Activated naive CD8-positive, alpha-beta T cell treated with anti-CD3 and anti-CD28 coated beads for 36 hours (primary cell): ENCODE measurements at places on chromosomes 6 and 20. TPM values are rescaled to one million over a fixed set of nuclear protein-coding genes. Genes with fewer than 3 reads are reported as not detected.

CCNC gene
- 77.3 TPM for total RNA-seq

IPCEF1 gene
- 16.9 TPM for total RNA-seq

OR12D3 gene
- not detected for total RNA-seq

DNA sequence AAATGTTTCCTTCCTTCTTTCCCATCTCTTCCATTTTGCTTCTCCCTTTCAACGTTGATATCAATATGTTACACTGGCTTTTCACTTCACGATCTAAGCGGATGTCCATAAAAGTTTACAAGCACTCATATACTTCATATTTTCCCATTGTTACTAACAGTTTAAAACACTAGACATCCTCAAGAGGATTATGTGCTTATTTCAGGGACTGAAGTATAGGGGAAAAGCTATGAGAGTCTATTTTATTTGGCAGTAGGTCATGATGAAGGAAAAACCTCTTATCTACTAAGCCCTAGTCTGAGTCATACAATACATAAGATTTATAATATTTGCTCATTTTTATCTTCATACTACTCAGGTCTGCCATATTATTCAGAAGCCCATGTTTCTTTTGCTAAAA lies 20.6 kb upstream of the EPB41L2 start:
- no peak overlapping the region for H3K4me3 ChIP-seq
- H3K36me3 ChIP-seq, result peaks cover 7% of the 10 kb centered on the region
- H3K27ac ChIP-seq, result no peak overlapping the region

GRCh38 chr6:161057103-161058091 lies 65.8 kb downstream of the MAP3K4 start:
- no peak overlapping the region for H3K27ac ChIP-seq
- DNase-seq, result no peak
- peaks cover 3% of the 10 kb centered on the region for H3K4me1 ChIP-seq
- H3K36me3 ChIP-seq, result peaks cover 10% of the 10 kb centered on the region
- H3K27me3 ChIP-seq, result no peaks in the 10 kb centered on the region
- no peak overlapping the region for H3K4me3 ChIP-seq
